ENCODE measurements at places on chromosomes 2 and 18. TPM values are rescaled to one million over a fixed set of nuclear protein-coding genes. Genes with fewer than 3 reads are reported as not detected.

The CNGA3 gene
- 9.7 TPM for total RNA-seq

The LAMA1 gene
- total RNA-seq: 34.4 TPM

The GAL3ST2 gene
- total RNA-seq: 0.71 TPM

The SKOR2 gene
- total RNA-seq: 1.2 TPM

The NAPG gene
- 59.6 TPM for total RNA-seq

The ICOS gene
- total RNA-seq: 0.11 TPM

The HOXD4 gene
- 0.33 TPM for total RNA-seq
